ENCODE measurements at places on chromosomes 6 and 20. TPM values are rescaled to one million over a fixed set of nuclear protein-coding genes. Genes with fewer than 3 reads are reported as not detected.

Gene NKX2-2
- not detected for total RNA-seq

Gene SNAP25
- 0.15 TPM for total RNA-seq

Gene PNPLA1
- not detected for total RNA-seq

Gene BPIFB2
- not detected for total RNA-seq

Gene CGA
- not detected for total RNA-seq
